ENCODE measurements at places on chromosomes 16 and 17. TPM values are rescaled to one million over a fixed set of nuclear protein-coding genes. Genes with fewer than 3 reads are reported as not detected.

Gene TP53TG3B
- not detected for total RNA-seq

Gene C16orf46
- 0.32 TPM for total RNA-seq

Gene MYH8
- not detected for total RNA-seq

Gene SLC7A6OS
- 24.7 TPM for total RNA-seq

Gene KRT33A
- total RNA-seq, result not detected

Gene ZNF75A
- 25.4 TPM for total RNA-seq

Gene PLD6
- 9.1 TPM for total RNA-seq

Gene RCVRN
- total RNA-seq, result not detected

Gene KATNB1
- 34.1 TPM for total RNA-seq

Gene PRAC1
- not detected for total RNA-seq

Gene CORO1A
- total RNA-seq, result 843 TPM

Gene TBX21
- total RNA-seq, result 40.4 TPM

Gene KCNH4
- total RNA-seq, result 0.64 TPM

Gene PHF23
- total RNA-seq, result 43.4 TPM

Gene VAT1L
- total RNA-seq, result not detected

Gene OR1F1
- not detected for total RNA-seq

Gene KRT9
- total RNA-seq, result not detected

Gene RPGRIP1L
- total RNA-seq, result 9.6 TPM

Gene SLC2A4
- total RNA-seq, result 0.14 TPM

Gene GGA3
- total RNA-seq, result 77.2 TPM

Gene EPX
- total RNA-seq, result not detected

Gene FOXF1
- total RNA-seq, result not detected

Gene ABCC3
- not detected for total RNA-seq

Gene MRPS7
- 101 TPM for total RNA-seq

Gene SEC14L5
- not detected for total RNA-seq

Gene KRT12
- total RNA-seq, result not detected

Gene AGRP
- not detected for total RNA-seq

Gene MAPT
- total RNA-seq, result 1.3 TPM

Gene LRRC45
- total RNA-seq, result 32.3 TPM

Gene KRTAP9-8
- not detected for total RNA-seq

Gene C16orf87
- 20.1 TPM for total RNA-seq

Gene TMEM238L
- total RNA-seq, result not detected

Gene COTL1
- 478 TPM for total RNA-seq

Gene KRTAP1-1
- total RNA-seq, result not detected

Gene HOXB13
- not detected for total RNA-seq

Gene UTS2R
- total RNA-seq, result 0.18 TPM

Gene HERPUD1
- 172 TPM for total RNA-seq

Gene COG8
- total RNA-seq, result 42.9 TPM

Gene HID1
- 0.37 TPM for total RNA-seq

Gene GOT2
- total RNA-seq, result 123 TPM

Gene VPS9D1
- 4.8 TPM for total RNA-seq

Gene MAP3K14
- total RNA-seq, result 49.5 TPM

Gene HYDIN
- total RNA-seq, result not detected

Gene CORO6
- 3.1 TPM for total RNA-seq

Gene OR1A1
- not detected for total RNA-seq

Gene RPUSD1
- 35.1 TPM for total RNA-seq

Gene MC1R
- total RNA-seq, result 5.8 TPM

Gene LGALS9
- 35.1 TPM for total RNA-seq

Gene TNP2
- total RNA-seq, result not detected

Gene FAM117A
- total RNA-seq, result 12.2 TPM

Gene TSR1
- total RNA-seq, result 78.3 TPM

Gene RASL10B
- 1.2 TPM for total RNA-seq

Gene PIMREG
- total RNA-seq, result 9.3 TPM

All from activated T-helper 2 cell treated with anti-CD3 and anti-CD28 coated beads, Interferon-gamma antibody, Interleukin-2, Interleukin-4, amounts not matched to agents 10 μg/mL and 5 μg/mL and 100 μg/mL, durations not matched to agents 14 hours and 24 hours and 36 hours (primary cell).